ENCODE measurements at places on chromosomes 12 and 14. TPM values are rescaled to one million over a fixed set of nuclear protein-coding genes. Genes with fewer than 3 reads are reported as not detected.

DNA sequence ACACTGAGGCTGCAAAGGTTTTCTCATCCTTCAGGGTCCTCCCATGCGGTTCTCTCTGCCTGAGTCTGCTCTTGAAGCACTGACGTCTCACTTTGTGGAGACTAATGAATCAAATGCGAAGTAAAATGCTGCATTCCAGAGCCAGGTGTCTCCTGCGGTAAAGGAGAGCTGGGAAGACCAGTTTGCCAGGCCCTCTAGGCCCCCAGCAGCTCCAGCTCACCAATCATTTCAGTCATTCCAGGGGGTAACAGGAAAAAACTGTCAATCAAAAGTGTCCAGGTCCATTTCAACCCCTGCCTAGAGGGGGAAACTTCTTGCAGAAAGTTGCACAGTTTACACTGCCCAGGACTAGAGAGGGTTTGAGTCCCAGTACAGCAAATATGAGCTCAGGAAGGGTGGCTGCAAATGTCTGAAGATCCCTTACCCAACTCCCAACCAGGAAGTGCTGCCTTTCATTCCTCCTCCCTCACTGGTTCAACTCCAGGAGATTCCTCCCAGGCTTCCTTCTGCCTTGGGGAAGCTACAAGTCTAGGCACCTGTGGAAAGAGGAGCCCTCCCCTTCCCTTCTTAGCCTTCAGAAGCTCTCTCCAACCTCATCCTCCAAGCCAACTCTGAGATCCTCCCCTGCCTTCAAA lies 2.7 kb upstream of the NXPH4 start:
- no peak for DNase-seq

GRCh38 chr12:49527361-49528130 lies 11.3 kb upstream of the KCNH3 start:
- no peak for DNase-seq

DMAC2L gene
- total RNA-seq: 24.7 TPM

DNA sequence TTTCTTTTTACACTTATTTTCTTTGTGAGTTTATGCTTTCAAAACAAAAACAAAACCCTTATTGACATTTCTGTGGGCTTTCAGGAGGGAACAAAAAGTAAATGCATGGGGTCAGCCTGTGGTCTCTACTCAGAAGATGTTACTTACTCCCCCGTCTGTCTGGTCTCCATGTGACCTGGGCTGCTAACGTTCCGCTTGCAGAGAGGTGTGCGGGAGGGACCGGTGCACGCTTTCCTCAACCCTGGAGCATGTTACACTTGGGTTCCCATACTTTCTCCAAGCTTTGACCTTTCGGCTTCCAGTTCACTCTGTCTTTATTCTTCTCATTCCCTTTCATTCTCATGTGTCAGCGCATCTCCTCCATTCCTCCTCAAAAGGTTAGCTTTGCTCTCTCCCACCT lies 36.5 kb downstream of the ZC3H14 start:
- DNase-seq: no peak

SDR9C7 gene
- not detected for total RNA-seq

DNA sequence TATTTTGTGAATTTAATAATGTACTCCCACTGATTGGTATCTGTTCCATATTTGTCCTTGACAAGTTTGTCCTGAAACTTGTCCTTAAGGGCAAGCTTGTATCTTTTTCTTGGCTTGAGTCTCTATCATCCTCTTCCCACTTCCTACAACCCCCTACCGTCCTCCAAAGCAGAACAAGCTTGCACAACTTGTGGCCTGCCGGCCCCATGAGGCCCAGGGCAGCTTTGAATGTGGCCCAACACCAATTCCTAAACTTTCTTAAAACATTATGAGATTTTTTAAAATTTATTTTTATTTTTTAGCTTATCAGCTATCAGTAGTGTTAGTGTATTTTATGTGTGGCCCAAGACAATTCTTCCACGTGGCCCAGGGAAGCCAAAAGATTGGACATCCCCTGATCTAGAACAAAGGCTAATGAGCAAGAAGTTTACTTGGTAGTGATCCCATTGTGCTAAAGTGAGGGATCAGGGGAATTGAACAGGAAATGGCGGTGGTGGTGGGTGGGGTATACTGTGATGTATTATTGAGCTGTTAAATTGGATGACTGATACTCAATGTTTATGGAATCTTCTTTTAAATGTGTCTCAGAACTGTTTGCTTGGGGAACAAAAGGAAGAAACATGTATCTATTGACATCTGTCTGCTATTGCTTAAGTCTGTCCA lies 37.8 kb downstream of the TMX1 start:
- no peak for DNase-seq

TMEM229B gene
- 5.0 TPM for total RNA-seq

DNA sequence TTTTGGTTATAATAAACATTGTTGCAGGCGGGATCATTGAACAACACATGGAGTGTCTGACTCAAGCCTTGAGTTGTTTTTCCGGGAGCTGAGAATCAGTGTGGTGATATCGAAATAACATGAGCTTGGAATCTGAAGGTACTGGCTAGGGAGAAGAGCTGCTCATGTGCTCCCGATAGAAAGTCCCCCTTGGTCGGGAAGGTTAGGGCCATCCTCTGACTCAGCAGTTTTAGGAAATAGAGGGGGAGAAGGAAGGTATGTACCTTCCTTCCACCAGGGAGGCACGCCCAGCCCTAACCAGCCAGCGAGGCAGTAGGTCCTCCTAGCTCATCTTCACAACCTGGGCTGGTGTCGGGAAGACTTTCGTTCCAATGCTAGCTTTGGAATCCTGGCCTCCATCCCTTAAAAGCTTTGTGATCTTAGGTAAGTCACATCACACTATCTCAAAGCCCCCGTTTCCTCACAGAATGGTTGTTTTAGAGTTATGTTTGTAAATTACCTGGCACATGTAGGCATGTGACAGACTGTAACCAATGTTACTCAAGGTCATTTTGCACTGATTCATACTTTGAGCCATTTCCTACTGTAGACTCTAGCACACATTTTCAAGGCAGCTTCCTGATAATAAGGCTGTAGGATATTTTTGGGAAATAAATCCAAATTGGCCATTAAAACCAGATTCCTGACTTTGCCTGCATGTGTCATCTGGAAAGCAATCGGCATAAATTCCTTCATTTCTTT lies 1.9 kb upstream of the RAB35 start:
- no peak for DNase-seq
